ENCODE measurements at places on chromosomes 16 and 17. TPM values are rescaled to one million over a fixed set of nuclear protein-coding genes. Genes with fewer than 3 reads are reported as not detected.
A peak's percentile ranks its signal among the peaks of the same experiment; 100 is the strongest.

C17orf58 gene
- total RNA-seq = 11.0 TPM

CA5A gene
- not detected for total RNA-seq

CTRB1 gene
- total RNA-seq = not detected

GALR2 gene
- 0.81 TPM for total RNA-seq

SENP3 gene
- 80.6 TPM for total RNA-seq

GLIS2 gene
- 14.3 TPM for total RNA-seq

TPSG1 gene
- total RNA-seq = not detected

DNA sequence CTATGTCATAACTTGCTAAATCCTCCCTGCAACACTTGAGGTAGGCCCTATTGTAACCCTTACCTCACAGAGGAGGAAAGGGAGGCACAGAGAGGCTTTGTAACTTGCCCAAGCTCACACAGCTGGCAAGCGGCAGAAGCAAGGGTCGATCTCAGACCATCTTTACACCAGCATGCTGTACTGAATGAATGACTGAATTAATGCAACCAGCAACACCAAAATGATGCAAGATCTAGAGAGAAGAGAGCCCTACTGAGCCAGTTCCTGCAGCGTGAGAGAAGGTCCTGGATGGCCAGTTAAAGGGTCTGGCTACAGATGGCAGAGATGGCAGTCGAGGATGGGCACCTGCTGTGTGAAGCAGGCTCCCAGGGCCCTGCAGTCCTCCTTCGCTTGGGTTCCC lies 8.2 kb upstream of the KLHL36 start:
- H3K27me3 ChIP-seq = no peaks in the 10 kb centered on the region
- no peak for DNase-seq
- H3K27ac ChIP-seq = no peak overlapping the region

DNA sequence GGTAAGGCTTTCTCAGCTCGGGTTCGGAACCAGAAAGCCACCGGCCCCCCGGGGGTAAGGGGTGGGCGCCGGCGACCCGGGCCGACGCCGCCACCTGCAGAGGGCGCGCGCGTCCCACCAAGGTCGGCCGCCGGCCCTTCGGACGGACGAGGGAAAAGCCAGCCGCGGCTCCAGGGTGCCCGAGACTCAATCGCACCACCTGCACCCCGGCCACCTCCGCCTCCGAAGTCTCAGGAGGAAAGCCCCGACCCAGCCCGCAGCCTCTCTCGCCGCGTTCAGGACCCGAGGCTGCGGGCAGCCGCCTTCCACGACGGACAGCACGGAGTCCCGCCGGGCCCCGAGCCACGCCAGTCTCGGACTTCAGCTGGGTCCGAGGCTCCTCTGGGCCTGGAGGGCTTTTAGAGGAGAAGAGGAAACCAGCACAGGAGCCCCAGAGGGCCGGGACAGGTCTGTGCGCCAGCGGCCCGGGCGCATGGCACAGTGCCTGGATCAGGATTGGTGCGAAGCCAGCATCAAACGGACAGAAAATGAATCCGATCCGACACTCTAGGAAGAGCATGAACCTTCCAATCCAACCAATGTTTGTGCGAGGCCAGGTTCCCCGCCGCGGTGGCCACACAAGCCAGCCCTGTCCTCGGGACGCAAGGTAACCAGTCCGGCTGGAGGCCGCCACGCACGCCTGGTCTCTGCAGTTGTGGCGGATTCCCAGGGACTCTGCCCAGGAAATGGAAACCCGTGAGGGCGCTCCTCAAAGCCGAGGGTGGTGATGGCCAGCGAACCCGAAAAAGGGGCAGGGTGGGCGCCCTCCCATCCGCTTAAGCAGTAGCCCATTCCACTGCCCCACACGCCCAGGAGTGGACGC lies 6.7 kb downstream of the CBX8 start:
- DNase-seq = peak; percentile 81
- peaks cover 8% of the 10 kb centered on the region for H3K4me1 ChIP-seq
- H3K4me3 ChIP-seq = no peak overlapping the region
- H3K36me3 ChIP-seq = peaks cover 12% of the 10 kb centered on the region
- H3K27me3 ChIP-seq = peaks cover 60% of the 10 kb centered on the region

GRCh38 chr17:65013613-65014391 lies 42.7 kb downstream of the GNA13 start:
- no peaks in the 10 kb centered on the region for H3K27me3 ChIP-seq
- H3K27ac ChIP-seq = no peak overlapping the region
- no peaks in the 10 kb centered on the region for H3K4me1 ChIP-seq
- no peak for DNase-seq
- H3K4me3 ChIP-seq = no peak overlapping the region

DNA sequence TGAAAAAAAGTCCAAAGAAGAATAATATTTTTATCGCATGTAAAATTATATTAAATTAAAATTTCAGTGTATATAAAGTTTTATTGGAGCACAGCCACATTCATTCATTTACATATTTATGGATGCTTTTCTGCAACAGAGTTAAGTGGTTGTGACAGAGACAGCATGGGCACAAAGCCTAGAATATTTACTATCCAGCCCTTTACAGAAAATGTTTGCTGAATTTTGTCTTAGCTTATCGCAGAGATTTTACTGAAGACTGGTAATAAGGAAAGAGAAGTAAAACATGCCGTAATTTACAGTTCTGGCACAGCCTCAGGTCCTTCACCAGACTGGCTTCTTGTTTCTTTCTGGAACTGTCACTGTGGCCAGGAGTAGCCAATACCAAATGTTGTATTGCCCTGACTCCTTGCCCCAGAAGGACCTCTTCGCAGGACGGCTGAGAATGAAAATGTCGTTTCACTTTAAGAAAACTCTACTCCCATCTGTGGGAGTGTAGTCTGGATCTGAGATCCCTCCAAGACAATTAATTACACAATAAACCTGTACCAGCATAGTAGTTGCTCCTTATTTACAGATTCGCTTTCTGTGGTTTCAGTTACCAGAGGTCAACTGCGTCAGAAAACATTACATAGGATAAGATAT lies 94.9 kb upstream of the GOT2 start:
- no peaks in the 10 kb centered on the region for H3K4me1 ChIP-seq
- no peak overlapping the region for H3K27ac ChIP-seq
- no peaks in the 10 kb centered on the region for H3K27me3 ChIP-seq
- no peaks in the 10 kb centered on the region for H3K36me3 ChIP-seq

DNA sequence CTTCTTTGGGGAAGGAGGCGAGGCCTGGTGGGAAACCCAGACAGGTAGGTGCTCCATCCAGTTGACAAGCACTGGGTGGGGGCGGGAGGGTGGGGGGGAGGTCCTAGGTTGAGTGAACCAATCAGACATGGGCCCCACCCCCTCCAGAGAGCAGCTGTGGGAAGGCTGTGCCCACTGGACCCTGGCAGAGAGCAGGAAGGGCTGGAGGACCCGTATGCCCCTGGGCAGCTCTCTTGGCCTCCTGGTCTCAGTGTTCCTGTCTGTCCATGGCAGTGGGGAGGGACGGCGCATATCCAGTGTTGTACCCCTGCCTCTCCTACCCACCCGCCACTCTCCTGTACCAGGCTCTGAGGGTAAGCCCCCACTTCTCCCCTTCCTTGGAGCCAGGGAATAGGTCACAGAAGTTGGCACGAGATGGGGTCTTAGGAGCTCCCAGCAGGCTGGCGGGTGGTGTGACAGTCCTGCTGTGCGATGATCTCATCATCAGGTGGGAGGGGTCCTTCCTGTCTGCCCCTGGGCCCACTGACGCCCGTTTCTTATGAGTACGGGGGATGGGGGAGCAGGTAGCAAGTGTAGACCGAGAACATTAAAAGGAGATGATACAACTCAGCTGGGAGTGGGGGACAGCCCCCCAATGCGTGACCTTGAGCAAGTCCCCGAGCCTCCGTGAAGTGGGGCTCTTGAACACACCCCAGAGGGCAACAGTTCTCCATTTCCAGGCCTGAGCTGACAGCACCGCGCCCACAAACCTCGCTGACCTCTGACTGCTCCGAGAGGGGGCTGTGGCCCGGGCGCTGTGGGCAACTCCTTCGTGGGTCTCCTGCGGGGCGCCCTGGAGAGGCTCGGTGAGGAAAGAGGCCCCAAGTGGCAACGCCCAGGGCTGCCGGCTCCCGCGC lies 1.2 kb upstream of the ZFPM1 start:
- H3K27ac ChIP-seq = no peak overlapping the region
- peaks cover 29% of the 10 kb centered on the region for H3K27me3 ChIP-seq
- H3K4me1 ChIP-seq = no peaks in the 10 kb centered on the region
- no peak for DNase-seq

- 0 out of 2 replicates have a peak, but pooled peaks cover 5% of the 10 kb centered on the region for H3K36me3 ChIP-seq
- peak; percentile 16 for DNase-seq
- peaks cover 3% of the 10 kb centered on the region for H3K4me1 ChIP-seq
- H3K4me3 ChIP-seq = no peak overlapping the region
- H3K27ac ChIP-seq = no peak overlapping the region
- H3K27me3 ChIP-seq = no peaks in the 10 kb centered on the region
These were observed 3.4 kb upstream of the LPCAT2 start for GRCh38 chr16:55505333-55506015.

- H3K36me3 ChIP-seq = peaks cover 10% of the 10 kb centered on the region
- H3K27me3 ChIP-seq = no peaks in the 10 kb centered on the region
- H3K4me1 ChIP-seq = peaks cover 8% of the 10 kb centered on the region
- DNase-seq = no peak
- H3K27ac ChIP-seq = peak overlapping the region; percentile 78
- no peak overlapping the region for H3K4me3 ChIP-seq
These were observed 247.4 kb downstream of the PRKCA start for GRCh38 chr17:66549731-66550207.

GRCh38 chr16:6709736-6710135 lies 622.9 kb upstream of the RBFOX1 start:
- H3K27ac ChIP-seq = no peak overlapping the region
- H3K36me3 ChIP-seq = peaks cover 3% of the 10 kb centered on the region
- 0 out of 2 replicates have a peak, but pooled peaks cover 2% of the 10 kb centered on the region for H3K4me1 ChIP-seq
- no peak overlapping the region for H3K4me3 ChIP-seq
- no peak for DNase-seq
- H3K27me3 ChIP-seq = no peaks in the 10 kb centered on the region

DNA sequence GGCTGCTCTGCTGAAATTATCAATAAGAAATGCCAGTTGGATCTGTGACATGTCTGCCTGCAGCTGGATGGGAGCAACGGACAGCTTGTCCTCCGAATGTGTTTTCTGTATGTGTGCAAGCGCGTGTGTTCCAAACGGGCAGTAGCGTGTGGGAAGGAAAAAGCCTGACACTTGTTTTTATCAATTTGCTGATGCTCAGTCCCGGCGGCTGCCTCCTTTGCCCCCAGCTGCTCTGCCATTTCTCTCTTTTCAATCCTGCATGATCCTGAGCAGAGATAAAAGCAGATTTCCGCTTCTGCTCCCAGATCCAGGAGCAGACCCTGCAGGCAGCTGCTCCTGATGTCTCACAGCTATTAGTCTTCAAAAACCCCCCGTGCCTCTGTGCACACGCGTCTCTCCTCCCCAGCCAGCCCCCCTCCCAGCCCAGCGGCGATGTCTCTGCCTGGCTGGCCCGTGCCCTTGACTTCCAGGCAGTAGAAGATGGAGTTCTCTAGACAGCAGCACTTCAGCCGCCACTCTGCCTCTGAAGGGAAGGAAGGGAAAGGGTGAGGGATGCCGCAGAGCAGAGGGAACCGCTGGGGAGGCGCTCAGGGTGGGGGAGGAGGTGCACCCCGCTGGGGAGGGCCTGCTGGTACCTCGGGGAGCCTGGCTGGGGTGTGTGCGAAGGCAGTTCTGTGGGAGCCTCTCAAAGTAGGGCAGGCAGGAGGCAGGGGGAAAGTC lies 4.1 kb downstream of the PRCD start:
- peak; percentile 42 for DNase-seq
- H3K4me1 ChIP-seq = peaks cover 2% of the 10 kb centered on the region
- H3K4me3 ChIP-seq = peak overlapping the region; percentile 61
- H3K36me3 ChIP-seq = no peaks in the 10 kb centered on the region
- peaks cover 7% of the 10 kb centered on the region for H3K27me3 ChIP-seq
- H3K27ac ChIP-seq = no peak overlapping the region

DNA sequence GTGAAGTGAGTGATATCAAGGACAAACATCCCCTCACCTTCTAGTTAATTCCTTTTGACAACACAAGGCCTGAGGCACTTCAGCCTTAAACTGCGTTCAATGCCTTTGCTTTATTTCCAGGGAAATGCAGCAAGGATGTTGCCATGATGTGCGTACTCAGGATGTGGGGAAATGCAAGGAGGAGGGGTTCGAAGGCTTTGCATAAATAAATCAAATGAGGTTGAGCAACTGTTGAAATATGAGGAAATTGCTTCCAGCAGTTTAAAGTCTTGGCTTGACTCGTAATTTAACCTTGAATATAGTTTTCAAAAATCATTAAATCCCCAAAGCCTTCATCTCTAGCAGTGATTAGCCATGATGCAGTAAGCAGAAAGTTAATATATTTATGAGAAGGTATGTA lies 81.8 kb upstream of the CCL2 start:
- no peak overlapping the region for H3K27ac ChIP-seq
- H3K27me3 ChIP-seq = no peaks in the 10 kb centered on the region
- no peaks in the 10 kb centered on the region for H3K36me3 ChIP-seq
- H3K4me3 ChIP-seq = no peak overlapping the region
- H3K4me1 ChIP-seq = peaks cover under 1% of the 10 kb centered on the region

GRCh38 chr16:15897834-15898254 lies 9.4 kb upstream of the CEP20 start:
- no peaks in the 10 kb centered on the region for H3K4me1 ChIP-seq
- no peaks in the 10 kb centered on the region for H3K27me3 ChIP-seq
- no peaks in the 10 kb centered on the region for H3K36me3 ChIP-seq
- H3K4me3 ChIP-seq = no peak overlapping the region

- no peak for DNase-seq
- H3K4me1 ChIP-seq = no peaks in the 10 kb centered on the region
- no peak overlapping the region for H3K4me3 ChIP-seq
- H3K36me3 ChIP-seq = no peaks in the 10 kb centered on the region
These were observed 18.1 kb downstream of the ERN1 start for GRCh38 chr17:64111831-64112230.

DNA sequence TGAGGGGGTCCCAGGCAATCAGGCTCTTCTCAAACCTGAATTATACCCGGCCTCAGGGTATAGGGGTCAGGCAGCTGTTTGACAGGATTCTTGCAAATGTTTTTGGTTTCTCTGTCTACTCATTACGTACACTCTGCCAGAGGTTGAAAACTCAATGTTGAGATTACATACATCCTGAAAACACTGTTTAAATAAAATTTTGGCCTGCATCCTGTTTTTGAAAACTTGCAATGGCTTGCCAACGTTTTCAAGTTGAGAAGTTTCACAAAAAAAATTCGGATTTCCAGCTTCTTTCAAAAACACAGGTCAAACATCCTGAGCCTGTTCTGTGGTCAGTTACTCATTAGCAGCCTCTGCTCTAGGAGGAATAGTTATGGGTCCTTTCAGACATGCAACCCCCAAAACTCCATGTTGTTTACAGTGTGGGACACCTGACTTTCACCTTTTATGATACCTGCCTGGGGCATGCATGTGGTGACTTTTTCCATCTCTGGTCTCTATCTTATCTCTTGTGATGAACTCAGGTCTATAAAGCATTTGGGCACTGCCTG lies 577.8 kb downstream of the WWOX start:
- no peak overlapping the region for H3K4me3 ChIP-seq
- H3K4me1 ChIP-seq = no peaks in the 10 kb centered on the region
- H3K27me3 ChIP-seq = no peaks in the 10 kb centered on the region
- H3K36me3 ChIP-seq = no peaks in the 10 kb centered on the region
- DNase-seq = no peak
